ENCODE measurements at places on chromosomes 16 and 17.

DNA sequence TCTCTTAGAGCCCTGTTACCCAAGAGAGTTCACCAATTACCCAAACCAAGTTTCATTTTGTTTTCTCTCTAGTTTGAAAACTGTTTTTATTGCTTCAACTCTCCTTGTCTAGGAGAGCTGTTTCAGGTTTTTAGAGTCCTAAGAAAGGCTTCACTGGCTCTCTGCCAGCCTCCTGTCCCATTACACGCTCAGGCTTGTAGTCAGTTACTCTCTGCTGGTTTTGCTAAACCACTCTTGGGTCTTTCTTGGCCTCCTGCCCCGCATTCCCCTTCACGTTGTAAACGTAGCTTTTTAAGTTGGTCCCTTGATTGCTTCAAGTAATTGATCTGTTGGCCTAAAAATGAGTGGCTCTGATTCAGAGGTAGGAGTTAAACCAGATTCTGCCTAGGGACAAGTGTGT is 529.1 kb downstream of the MAF start:
- no peak for DNase-seq

GRCh38 chr17:7592422-7593021 is 2.6 kb upstream of the SOX15 start:
- DNase-seq, result no peak

DNA sequence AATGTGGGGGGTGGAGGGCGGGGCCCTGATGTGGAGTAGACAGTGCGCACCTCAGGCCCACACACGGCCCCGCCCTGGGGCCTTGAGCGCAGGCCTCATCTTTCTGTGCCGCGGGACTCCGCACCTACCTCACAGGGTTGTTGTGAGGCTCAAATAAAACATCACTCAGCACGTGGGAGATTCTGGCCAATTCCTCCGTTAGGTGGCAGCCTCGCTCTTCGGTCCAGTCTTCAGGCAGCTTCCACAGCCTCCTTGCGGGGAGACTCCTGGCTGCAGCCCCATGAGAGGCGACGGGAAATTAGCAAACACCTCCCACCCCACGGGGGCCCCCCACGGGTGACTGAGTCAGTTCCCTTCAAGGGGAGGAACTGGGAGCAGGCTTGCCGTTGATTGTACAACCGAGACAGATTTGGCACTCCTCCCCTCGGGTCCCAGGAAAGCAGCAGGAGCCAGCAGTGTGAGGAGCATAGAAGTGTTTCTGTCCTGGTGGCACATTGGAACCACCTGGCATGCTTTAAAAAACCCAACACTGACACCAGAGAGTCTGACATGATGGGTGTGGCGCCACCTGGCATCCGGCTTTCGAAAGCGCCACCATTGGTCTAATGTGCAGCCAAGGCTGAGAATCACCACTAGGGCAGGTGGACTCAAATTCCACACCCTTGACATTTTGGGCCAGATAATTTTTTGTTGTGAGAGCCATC is 7.6 kb downstream of the MRM1 start:
- DNase-seq, result no peak

DNA sequence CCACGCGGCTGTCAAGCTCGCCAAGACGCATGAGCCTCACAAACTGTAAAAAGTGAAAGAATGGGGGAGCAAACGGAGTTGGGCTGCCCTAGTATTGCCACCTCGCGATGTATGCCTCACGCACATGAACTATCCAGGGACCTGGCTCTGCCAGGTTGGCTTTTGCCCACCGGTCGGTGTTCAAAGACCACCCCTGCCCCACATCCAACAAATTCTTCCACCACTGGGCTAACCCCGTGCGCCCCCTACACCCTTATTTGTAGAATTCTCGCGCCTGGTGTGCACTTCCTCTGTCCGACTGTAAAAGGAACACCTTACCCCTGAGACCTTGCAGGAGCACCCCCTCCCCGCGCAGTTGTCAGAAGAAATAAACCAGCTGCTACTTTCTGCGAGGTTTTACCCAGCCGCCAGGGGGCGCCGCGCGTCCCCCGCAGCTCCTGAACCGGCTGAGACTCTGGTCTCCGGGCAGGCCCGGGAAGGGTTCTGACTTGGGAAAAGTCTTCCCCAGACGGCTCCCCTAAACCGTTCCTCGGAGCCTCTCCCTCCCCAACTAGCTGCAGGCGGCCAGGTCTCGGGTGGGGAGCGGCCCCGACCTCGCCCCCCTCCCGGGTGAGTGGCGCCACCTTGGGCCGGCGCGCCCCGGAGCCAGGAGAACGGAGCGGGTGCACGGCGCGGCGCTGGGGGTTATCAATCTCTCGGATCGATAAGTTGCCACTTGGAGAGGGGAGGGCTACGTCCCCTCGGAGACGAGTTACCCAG is 1.7 kb upstream of the ZNF423 start:
- DNase-seq, result peak; percentile 22

DNA sequence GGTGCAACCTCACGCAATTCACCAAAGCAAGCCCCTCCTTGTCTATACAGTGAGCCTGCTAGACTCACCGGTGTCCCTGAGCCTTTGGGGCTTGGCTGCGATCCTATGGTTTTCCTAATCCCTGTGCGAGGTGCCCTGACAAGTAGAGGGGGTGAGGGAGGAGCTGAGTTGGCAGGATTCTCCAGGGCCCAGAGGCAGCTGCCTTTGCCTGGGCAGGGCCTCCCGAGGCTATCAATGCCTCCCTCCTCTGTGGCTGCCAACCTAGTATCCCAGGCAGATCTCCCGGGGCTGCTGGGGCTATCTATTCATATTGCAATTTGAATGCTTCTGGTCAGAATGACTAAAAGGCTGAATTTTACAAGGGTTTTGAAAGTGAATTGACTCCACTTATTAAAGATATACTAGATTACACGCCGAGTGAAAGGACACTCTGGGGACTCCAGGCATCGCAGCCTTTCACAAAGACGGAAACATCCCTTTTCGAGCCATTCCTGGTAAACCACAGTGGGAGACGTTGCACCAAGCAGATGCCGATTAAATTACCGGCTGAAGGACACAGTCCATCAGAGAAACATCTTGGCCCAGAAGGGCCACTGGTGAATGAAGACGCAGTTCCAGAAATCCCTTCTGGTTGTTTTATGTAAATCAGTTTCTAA is 11.3 kb upstream of the PITPNM3 start:
- no peak for DNase-seq

DNA sequence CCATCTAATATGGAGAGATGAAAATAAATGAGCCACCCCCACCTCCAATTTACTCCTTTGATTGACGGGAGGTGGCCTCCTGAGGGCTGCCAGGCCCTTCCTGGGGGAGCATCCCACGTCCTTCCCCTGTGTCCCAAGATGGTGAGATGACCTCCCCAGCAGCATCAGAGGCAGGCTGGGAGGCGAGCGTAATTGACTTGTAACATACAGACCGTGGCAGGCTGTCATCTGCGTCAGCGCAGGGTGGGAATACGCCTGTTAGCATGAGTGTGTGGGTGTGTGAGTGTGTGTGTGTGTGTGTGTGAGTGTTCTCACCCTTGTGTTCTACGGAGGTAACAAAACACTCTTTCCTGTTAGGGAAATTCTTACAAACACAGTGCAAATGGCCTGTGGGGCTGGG is 156.9 kb upstream of the CIBAR2 start:
- no peak for DNase-seq

GRCh38 chr17:40436636-40437035 is 6.6 kb upstream of the IGFBP4 start:
- no peak for DNase-seq

GRCh38 chr16:11232852-11233726 is 22.9 kb downstream of the SOCS1 start:
- DNase-seq, result peak; percentile 92

DNA sequence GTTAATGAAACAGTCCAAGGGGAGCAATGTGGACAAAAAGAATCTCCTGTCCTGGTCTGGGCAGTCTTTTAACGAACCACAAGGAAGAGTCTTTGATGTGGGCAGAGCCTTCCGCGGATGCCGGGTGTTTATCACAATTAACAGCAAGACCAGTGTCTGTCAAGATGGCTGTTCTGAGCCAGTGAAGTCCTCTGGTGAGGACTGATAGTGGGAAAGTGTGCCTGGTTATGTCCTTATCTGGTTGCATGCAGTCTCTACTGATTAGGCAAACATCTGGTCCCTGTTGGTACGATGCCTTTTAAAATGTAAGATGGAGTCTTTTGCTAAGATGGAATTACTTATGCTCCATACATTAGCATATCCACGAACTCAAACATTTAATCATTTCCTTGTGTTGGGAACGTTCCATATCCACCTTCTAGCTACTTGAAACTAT is 88.5 kb downstream of the ZNF18 start:
- DNase-seq, result no peak

GRCh38 chr17:50658616-50659015 is 23.9 kb downstream of the ABCC3 start:
- DNase-seq, result no peak

DNA sequence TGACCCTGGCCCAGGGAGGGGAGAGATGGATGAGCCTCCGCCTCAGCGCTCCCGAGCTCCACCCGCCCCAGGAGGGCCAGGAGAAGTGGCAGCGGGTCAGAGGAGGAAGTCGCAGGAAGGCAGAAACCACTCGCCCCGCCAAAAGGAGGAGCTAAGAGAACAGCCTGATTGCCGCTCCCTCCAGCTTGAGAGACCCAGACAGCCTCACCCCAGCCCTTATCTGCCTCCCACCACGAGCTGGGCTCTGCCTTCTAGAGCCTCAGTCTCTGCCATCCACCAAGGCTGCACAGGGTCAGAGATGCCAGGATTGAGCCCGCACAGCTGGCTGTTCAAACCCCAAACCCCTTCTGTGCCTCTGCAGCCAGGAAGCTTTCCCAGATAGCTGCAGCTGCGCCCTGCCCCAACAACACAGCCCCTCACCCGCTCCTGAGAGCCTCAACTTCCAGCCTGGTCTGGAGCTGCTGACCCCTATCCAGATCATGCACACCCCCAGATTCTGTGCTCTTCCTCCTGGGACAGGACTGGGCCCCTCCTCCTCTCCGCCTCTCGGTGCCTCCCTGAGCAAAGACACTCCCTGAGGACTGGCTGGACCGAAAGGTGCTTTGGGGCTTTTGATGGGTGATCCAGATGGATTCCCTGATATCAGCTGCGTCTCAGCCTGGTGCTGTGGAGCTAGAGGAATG is 1.0 kb upstream of the ATP2A3 start:
- DNase-seq, result peak; percentile 66

DNA sequence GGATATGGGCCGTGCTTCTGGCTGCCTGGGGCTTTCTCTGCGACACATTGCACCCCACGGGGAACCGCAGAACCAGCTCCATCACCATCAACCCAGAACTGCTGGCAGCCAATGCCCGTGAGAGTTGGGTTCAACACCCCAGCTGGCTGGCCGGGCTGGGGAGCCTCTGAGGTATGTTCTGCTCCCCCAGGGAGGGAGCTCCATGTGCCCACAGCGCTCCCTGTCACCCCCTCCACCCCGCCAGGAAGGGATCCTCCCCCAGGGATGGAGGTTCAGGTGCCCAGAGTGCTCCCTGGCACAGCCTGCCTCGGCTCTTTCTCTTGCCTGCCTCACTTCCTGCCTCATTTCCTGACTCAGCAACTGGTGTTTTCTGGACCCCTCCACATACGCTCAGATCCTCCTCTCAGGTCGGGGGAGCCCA is 24.2 kb upstream of the MPRIP start:
- no peak for DNase-seq

DNA sequence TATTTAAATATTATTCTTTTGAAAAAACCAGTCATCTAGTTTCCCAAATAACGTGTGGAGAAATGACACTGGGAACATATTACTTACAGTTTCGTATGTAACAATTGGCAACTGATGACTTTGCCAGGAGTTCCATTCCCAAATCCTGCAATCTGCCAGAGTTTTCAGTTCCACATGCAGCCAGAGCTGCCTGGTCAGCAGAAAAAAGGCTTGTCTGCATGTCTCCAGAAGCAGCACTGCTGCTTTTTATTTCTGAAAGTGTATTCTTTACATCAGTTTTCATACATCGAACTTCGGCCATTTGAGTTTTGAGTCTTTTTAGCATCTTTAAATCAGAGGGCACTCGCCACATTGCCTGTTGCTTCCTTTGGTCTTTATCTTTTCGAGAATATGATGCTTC is 78.4 kb downstream of the TRIM37 start:
- DNase-seq, result no peak

- DNase-seq, result no peak
These were observed 598.4 kb upstream of the SOX9 start for GRCh38 chr17:71522383-71522782.

DNA sequence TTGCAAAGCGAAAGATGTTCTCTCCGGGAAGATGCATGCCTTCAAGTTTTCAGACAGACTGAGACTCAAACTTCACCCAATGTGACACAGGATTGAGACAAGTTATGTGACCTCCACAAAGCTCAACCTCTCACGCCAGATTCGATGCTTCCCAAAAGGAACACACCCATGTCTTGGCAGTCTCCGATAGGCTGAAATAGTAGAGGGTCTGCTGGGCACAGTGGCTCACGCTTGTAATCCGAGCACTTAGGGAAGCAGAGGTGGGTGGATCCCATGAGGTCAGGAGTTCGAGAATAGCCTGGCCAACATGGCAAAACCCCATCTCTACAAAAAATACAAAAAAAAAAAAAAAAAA is 22.1 kb downstream of the ZFHX3 start:
- no peak for DNase-seq

DNA sequence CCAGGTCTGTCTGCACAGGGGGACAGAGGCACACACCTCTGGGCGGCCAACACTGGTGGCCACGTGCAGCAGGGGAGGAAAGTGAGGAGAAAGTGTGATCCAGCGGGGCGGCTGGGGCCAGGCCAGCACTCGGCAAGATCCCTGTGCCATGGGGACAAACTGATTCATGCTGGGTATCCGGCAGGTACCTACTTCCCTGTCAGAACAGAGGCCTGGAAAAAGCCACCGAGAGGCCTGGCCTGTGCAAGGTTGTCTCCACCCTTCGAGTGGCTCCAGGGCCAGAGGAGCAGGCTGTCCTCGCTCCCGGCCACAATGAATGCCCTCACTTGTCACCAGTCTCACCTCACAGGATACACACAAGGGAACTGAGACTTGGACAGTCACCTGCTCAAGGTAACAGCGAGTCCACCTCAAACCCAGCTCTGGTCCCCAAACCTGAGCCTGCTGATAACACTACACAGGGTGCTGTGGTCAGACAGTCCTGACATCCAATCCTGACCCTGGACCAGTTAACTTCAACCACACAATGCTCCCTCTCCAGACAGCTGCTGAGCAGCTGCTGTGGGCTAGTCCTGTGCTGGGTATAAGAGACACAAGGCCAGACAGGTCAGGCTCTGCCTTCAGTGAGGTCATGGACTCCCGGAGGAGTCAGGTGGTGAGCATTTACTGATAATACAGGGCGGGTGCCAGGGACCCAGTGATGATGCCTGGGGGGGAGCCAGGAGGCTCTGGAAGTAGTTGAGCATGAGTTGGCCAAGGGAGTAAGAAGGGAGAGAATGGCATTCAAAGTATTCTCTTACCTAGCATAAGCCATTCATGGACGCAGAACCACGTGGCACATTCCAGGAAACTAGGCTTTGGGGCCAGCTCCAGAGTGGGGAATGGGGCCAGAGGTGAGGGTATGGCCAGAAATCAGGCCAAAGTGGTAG is 53.0 kb downstream of the VAC14 start:
- DNase-seq, result no peak

- DNase-seq, result no peak
These were observed 188.5 kb downstream of the MSI2 start for GRCh38 chr17:57444682-57445450.
